ENCODE measurements at places on chromosomes 1 and 21.
A peak's percentile ranks its signal among the peaks of the same experiment; 100 is the strongest.

DNA sequence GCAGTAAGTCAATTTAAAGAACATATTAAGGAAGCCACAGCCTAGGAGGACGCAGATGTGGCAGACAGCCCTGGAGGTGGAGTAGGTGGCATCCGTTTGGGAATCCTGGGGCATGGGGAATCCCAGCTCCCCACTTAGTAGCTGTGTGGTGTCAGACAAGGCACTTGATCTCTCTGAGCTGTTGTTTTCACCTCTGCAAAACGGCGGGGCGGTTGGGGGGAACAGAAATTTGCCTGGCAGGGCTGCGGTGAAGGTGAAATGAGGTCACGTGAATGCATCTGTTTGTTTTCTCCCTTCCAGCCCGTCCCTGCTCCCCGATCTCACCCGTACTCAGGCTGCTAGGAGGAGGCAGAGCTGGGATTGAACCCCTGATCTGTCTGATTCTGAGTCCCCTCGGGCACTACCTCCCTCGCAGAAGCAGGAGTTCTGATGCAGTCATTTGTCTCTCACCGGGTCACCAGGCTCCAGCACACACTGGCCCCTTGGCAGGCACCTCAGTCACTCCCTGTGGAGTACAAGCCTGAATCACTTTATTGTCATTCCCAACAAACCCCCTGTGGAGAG is 2.2 kb upstream of the LAPTM5 start:
- DNase-seq, result no peak

DNA sequence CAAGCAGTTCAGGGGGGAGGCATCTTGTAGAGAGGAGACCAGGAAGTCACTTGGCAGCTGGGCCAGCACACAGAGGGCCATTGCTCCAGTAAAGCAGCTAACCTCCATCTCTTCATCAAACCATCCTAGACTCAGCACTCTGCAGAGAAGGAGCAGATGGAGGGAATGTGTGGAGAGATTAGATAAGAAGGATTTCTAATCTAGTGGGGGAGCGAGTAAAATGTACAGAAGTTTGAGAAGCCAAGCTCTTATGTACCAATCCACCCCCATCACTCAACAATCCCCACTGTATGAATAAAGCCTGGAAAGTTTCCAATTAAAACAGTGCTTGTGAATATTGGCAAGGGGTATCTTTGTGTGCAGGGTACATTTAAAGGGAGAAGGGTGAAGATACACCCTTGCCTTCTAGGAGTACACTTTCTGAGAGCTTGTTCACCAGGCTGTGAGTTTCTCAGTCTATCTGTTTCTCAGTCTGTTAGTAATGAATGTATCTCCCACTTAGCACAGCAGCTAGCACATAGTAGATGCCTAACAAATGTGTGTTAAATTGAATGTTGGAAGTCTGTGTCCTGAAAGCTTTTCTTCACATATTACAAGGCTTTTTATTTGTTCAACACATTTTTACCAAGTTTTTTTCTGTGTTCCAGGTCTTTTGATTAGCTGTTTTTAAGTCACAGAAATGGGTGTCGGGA is 142.7 kb upstream of the UBE2U start:
- DNase-seq, result no peak

DNA sequence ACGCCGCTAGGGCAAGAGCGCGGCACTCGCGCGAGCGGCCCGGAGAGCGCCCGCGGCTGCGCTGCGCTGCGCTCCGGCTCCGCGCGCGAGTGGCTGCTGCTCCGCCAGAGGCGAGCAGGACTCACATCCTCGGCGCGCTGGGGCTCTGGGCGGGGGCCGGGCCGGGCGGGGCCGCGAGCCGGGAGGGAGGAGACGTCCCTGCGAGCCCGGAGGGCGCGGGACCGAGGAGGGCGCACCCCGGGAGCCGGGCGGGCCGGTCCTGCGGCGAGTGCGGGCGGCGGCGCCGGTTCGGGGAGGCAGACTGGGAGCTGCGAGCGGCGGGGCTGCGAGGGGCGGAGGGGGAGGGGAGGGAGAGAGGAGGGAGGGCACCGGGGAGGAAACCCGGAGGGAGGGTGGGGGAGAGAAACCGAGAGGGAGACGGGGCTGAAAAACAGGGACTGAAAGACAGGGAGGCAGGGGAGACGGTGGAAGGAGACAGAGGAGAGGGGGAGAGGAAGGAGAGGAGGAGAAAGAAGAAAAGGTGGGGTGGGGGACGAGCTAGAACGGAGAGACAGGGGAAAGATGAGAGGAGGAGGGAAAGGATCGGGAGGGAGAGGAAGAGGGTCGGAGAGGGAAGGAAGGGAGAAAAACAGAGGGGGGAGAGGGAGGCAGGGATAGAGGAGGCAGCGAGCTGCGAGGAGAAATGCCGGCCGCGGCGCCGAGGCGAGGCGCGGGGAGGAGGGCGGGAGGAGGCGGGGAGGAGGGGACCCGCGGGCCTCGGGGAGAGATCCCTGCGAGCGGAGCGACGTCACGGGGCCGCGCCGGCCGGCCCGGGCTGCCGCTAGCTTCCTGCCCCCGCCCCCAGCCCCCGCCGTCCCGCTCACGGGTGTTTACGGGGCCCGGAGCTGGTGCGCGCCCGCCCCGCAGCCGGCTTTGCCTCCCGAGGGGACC is at the start of gene CAMK2N1:
Gene CAMK2N1 (minus strand): TSS at position 684 of the 930 bp plus-strand sequence. CDS start 831 bp downstream, outside the sequence.
- peak; percentile 41 for DNase-seq

DNA sequence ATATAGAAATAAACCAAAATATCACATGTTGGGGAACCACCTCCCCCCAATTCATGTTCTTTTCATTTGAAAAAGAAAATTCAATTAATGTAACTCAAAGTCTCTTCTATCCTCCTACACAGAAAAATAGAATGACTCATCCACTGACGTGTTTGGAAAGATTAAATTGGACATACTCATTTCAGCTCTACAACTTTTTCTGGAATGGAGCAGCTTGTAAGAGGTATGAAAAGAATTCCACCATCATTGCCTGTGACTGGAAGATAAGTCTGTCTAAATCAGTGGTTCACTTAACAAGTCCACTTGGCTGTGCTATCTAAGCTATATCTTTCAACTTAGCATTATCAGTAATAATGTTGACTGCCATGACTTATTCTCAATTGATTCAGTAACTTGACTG is 702.3 kb downstream of the BRINP3 start:
- no peak for DNase-seq

DNA sequence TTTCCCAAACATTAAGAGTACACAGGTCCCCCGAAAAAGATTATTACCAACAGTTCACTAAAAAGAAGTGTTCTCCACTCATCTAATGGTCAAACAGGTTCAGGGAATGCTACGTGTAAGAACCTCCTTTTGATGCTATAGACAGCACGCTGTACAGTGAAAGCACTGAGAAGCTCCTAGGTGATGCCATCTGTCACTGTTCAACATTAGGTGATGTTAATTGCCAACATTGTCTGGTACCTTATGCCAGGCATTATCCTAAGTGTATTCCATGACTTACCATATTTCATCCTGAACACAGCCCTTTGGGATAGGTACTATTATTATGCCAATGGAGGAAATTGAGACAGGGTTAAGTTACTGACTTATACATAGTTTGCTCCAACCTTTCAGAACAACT is 82.1 kb downstream of the DAB1 start:
- no peak for DNase-seq

- no peak for DNase-seq
Observed at GRCh38 chr1:48536477-48536876, 64.5 kb upstream of the SPATA6 start.

- no peak for DNase-seq
Observed at GRCh38 chr1:171811672-171812071, 29.6 kb upstream of the DNM3 start.

GRCh38 chr1:205991237-205991636 is 12.0 kb downstream of the RAB7B start:
- no peak for DNase-seq

DNA sequence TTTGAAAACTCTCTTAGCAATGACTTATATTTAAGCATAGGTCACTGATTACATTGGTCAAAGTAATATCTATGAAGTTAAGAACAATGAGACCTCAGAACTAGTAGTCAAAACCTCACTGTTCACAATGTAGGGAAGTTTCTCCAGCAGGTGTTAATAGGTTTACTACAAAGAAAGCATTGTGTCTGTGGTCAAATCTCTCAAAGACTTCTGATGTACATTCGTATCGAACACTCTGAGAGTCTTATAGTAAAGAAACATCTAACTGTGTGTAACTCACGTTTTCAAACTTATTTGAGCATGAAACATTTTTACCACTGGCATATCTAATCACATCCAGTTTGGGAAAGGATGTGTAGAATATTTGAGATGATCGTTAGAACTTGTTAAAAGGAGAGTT is 76.0 kb downstream of the MAP3K7CL start:
- peak; percentile 23 for DNase-seq

GRCh38 chr21:46038341-46038829 is 56.8 kb downstream of the COL6A1 start:
- DNase-seq, result no peak

DNA sequence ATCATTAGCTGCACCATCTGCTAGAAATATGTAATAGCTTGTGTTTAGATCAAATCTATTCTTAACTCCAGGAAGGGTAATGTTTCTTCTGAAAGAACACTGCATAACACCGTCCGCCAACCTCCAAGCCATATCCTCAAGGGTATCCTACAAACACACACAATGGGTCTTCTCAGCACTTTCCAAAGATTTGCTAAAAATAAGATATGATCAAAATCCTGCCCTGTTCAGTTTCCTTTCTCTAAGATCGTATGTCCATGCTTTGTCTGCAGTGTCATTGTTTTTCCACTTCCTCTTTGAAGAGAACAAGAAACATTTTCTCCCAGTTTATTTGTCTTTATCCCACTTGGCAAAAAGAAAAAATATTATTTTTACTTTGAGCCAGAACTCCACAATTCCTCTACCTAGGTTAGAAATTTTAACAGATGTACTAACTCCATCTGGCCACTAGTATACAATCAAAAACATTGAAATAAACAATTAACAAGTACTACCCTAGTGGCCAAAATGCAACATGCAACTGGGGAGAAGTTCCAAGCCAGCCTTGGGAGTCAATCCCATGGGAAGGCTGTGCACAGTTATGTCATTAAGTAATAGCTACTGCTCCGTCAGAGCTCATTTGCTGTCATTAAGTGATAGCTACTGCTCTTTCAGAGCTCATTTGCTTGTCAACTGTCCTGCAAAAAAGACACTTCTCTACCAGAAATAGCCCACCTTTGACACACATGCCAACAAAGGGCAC is 37.8 kb downstream of the FRRS1 start:
- peak; percentile 26 for DNase-seq
